ENCODE measurements at places on chromosomes 1 and 21.

GRCh38 chr1:53062708-53063591 is 937 bp downstream of the PODN start:
- no peak for DNase-seq

DNA sequence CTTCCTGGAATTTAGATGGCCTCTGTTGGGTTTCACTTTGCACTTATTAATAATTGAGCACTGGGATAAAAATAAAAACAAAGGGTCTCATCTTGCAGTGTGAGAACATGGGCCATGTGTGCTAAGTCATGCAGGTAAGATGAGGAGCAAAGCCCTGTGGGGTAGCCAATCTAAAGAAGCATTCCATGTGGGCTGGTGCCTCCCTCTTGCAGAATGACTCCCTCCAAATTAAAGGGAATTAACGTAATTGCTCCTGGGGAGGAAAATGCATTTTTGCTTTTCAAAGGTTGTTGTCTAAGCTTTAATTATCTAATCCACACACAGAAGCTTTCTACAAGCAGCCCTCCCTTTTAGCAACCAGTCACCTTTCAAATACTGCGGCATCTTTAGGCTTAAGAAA is 69.8 kb downstream of the CDC14A start:
- no peak for DNase-seq

DNA sequence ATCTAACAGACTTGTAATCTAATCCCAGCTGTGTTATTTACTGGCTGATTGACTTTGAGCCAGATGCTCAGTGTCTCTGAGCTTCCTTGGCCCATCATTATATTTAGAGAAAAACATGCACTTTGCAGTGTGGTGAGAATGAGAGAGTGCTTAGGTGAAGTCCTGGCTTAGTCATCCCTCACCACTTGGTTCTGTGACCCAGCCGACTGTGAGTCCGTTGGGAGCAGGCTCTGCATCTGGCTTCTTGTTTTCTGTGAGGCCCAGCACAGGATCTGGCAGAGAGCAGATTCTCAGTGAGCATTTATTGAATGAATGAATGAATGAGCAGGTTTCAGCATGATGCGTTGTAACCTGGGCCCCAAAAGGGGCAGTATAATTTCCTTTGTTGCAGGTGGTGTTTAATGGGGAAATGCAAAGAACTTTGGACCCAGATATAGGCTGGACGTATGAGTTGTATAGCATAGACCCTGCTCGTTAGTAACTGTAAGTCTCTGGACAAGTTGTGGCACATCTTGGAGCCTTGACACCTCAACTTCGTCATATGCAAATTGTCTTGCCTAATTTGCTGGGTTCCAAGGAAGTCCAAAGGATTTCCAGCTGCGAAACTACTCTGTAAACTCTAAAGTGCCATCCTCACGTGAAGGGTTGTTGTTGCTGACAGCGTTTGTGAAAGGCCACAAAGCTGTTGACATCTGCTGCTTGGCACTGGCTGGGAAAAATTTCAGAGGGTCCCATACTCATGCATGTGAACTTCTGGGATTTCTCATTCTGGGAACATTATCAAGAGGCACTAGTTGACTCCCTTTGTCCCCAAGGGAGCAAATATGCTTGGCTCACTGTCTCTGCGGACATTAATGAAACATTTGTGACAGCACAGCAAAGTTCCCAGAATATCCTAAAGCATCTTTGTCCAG is 138.8 kb upstream of the USP24 start:
- DNase-seq = no peak

GRCh38 chr21:27715131-27715530 is 748.2 kb upstream of the ADAMTS5 start:
- no peak for DNase-seq

DNA sequence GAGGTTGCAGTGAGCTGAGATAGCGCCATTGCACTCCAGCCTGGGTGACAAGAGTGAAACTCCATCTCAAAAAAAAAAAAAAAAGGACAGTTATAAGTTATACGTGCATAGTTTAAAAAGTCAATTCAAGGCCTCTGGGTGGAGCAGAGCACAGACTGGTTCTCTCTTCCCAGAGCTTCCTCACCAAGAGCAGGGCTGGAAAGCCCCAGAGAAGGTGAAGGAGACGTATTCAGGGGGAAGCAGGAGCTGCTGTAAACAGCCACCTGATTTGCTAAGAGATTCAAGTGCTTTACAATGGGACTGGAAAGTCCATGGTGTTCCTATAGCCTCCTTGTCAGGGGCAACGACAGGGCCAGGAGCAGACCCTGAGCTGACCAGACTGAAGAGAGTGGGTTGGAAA is 85.0 kb upstream of the LYST start:
- no peak for DNase-seq

- DNase-seq = no peak
Observed at GRCh38 chr1:59427155-59427554, 130.3 kb downstream of the FGGY start.

- no peak for DNase-seq
Observed at GRCh38 chr1:100458661-100459357, 79.1 kb upstream of the GPR88 start.

- DNase-seq = peak; percentile 13
Observed at GRCh38 chr1:172845371-172845770, 186.5 kb downstream of the FASLG start.

GRCh38 chr1:160251687-160252526 is 10.4 kb downstream of the DCAF8 start:
- DNase-seq = peak; percentile 23

- DNase-seq = no peak
Observed at GRCh38 chr1:28417441-28417922, 47.9 kb downstream of the PHACTR4 start.

GRCh38 chr1:19443326-19443725 is 42.0 kb downstream of the CAPZB start:
- DNase-seq = no peak

GRCh38 chr1:119387858-119388257 is 19.3 kb downstream of the HAO2 start:
- DNase-seq = no peak

DNA sequence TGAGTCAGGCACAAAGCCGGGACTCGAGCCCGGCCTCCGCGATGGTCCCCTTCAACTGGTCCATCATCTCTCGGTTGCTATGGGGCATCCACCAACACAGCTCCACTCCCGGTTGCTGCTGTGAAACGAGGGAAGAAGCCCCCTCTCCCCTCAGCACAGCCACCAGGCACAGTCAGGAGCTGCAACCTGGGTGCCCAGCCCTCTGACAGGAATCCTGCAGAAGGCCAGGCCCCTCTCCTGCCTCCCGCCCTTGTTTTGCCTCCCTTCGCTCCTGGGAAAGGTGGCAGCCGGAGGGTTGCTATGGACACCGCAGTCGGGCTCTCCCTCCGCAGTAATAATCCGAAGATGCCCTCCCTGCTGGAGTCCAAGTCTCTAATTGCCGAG is 8.9 kb upstream of the KCNN3 start:
- no peak for DNase-seq

DNA sequence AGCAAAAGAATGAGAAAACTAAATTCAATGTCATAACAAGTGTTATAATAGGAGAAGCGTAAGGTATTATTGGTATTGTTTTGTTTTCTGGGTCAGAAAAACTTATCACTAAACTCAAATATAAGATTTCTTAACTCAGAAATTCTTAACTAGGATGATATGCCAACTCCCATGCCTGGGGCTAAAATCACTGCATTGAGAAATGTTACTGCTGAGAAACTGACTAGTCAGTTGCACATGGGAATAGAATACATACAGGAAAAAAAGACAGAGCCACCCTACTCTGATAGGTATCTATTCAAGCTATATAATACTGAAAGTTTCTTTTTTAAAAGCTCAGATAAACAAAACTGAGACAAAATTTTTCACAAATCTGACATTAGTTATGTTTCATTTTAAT is 56.3 kb downstream of the PRPF38A start:
- no peak for DNase-seq

GRCh38 chr1:195804547-195804946 is 803.7 kb downstream of the KCNT2 start:
- no peak for DNase-seq

GRCh38 chr1:29047142-29047541 is 76.6 kb downstream of the TMEM200B start:
- no peak for DNase-seq

DNA sequence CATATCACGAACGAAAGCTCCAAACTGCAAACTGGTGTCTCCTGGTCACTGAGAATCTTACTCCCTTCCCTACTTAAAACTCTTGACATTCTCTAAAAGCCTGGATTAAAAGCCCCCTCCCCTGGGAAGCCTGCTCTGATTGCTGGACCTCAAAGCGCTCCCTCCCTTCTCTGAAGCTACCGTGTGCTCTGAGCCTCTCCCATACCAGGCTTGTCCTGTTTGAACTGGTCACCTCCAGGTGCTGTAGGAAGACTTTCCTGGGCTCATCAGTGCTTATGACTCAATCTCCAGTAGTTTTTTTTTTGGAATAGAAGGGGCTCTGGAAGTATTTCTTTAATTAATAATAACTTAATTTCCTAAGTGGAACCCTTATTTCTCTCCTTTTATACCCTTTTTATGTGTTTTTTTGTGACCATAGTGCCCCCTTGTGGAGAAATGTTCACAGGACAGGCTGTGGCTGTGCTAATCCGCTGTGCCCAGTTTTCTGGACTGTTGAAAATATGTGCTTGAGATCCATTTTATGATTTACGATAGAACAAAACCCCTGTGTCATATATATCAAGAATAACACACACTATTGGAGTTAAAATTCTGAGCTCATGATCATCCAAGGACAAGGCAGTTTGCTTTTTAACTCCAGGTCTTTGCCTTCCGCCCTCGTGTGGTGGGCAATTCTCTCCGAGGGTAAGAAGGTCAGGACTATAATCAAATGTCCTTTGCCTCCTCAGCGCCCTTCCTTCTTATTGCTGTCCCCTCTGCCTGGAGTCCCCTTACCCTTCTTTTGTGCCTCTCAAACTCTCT is 16.9 kb downstream of the MTARC1 start:
- no peak for DNase-seq

- DNase-seq = no peak
Observed at GRCh38 chr1:67209521-67209920, 43.3 kb downstream of the IL23R start.

DNA sequence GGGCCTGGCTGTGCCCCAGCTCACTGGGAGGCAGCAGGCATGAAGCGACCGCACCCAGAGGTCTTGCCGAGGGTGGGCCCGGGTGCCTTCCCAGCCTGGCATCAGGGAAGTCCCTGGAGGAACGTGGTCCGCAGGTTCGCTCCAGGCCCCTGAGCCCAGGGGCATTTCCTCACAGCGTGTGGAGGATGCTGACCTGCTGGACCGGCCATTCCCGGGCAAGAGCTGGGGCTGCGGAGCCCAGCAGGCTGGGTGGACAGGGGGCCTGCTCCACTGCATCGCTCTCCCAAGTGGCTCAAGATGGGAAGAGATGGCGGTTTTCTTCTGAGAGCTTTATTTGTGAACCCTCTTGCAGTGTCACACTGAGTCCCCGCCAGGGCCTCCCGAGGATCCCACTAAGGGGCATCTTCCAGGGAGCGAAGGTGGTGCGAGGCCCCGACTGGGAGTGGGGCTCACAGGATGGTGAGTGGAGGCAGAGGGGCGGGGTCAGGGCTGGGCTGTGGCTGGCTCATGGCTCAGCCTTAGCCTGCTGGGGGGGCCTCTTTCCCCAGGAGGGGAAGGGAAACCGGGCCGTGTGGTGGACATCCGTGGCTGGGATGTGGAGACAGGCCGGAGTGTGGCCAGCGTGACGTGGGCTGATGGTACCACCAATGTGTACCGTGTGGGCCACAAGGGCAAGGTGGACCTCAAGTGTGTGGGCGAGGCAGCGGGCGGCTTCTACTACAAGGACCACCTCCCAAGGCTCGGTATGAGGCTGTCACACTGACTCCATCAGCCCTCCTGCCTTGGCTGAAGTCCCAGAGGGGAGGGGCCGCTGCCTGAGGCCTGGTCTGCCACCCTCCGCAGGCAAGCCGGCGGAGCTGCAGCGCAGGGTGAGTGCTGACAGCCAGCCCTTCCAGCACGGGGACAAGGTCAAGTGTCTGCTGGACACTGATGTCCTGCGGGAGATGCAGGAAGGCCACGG is 7.2 kb upstream of the MMP23B start:
- DNase-seq = no peak

GRCh38 chr1:221598122-221598521 is 143.8 kb downstream of the DUSP10 start:
- no peak for DNase-seq

- DNase-seq = no peak
Observed at GRCh38 chr1:232673256-232673655, 43.3 kb upstream of the SIPA1L2 start.

- no peak for DNase-seq
Observed at GRCh38 chr1:70874063-70874462, 173.6 kb downstream of the PTGER3 start.

DNA sequence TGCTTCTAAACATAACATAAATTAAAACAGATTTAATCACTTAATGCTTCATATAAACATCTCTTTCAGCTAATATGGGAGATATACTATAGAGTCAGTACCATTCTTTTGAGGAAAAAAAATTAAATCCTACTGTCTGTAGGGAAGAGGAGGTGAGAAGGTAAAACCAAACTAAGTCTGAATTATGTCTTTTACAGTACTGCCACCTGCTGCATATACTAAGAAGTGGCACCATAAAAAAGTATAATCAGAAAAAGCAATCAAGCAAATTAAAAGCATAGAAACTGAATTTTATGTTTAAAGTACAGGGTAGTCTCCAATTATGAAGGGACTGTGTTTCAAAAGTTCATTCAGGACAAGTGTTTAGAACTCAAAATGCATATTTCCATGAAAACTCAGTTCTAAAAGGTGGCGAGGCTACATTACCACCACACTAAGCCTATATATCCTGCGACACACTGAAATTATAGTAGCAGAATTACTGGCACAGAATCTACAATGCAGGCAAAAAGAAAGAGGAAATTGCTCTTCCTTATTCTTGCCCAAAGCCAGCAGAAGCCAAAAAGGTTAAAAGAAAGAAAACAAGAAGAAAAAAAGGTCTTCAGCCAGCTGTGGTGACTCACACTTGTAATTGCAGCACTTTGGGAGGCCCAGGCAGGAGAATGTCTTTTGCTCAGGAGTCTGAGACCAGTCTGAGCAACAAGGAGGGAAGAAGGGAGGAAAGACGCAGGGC is 9.0 kb downstream of the NSL1 start:
- no peak for DNase-seq

DNA sequence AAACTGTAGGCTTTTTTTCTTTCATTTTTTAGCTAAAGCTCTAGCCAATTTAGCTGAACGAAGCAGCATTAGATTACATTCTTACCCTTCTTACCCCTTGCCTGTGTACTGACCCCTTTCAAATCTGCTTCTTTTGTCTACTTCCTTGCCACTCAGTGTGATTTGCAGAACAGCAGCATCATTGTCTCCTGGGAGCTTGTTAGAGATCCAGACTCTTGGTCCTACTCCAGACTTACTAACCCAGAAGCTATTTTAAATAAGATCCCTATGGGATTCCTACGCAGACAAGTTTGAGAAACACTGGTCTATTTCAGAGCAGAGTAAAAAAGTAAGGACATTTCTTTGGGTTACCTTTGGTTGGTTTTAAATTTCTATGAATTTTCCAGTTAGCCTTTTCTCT is 13.8 kb downstream of the LRRC39 start:
- DNase-seq = no peak

GRCh38 chr1:65264197-65264929 is 45.0 kb upstream of the DNAJC6 start:
- no peak for DNase-seq

DNA sequence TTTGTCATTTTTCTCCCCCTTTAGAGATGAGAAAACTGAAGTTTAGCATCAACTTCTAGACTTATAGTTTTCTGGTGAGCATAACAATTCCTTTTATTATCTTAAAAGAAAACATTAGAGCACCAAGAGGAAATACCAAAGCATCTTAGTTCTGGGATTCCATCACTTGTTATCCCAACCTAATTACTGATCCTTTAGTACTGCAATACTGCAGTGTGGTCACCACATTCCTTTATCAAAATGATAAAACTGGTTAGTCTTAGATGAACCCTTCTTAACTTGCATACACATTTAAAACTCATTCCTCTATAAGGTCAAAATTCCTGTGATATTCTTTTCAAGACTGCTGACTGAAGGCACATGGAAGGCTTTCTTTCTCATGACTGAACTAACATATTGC is 23.1 kb downstream of the SOD1 start:
- DNase-seq = no peak

Data from activated T-cell treated with anti-CD3 and anti-CD28 coated beads for 1 hour (primary cell).